CD4-positive, alpha-beta T cell treated with Interleukin-17A for 1 hour (primary cell): ENCODE measurements at places on chromosomes 12 and 14.
A peak's percentile ranks its signal among the peaks of the same experiment; 100 is the strongest.

DNA sequence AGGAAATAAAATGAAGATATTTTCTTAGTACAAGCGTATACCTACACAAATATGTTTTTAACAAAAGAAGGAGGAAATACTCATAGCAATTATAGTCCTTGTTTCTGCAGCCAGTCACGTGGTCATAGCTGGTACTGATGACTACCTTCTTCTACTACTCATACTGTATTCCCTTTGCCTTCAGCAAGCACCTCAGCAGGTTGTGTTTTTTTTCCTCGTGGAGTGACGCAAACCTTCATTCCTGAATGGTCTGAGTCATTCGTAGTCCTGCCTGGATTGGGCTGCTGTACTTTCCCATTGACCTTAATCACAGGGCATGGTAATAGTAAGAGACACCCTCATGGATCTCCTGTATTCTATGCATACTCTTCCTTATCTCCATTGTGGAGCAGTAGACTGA, 25.7 kb upstream of the SLC16A7 start:
- no peak for DNase-seq

GRCh38 chr14:74638966-74639365, 26.9 kb upstream of the LTBP2 start:
- DNase-seq, result no peak

- DNase-seq, result peak; percentile 78
Observed at GRCh38 chr14:22887260-22887989, 4.4 kb downstream of the REM2 start.

- DNase-seq, result no peak
Observed at GRCh38 chr14:37544407-37544806, 50.6 kb downstream of the FOXA1 start.

- no peak for DNase-seq
Observed at GRCh38 chr12:13436182-13436581, 239.7 kb downstream of the EMP1 start.

GRCh38 chr12:57027805-57028153, 11.4 kb upstream of the TAC3 start:
- no peak for DNase-seq

GRCh38 chr12:124699909-124700308, 132.5 kb upstream of the NCOR2 start:
- DNase-seq, result no peak

DNA sequence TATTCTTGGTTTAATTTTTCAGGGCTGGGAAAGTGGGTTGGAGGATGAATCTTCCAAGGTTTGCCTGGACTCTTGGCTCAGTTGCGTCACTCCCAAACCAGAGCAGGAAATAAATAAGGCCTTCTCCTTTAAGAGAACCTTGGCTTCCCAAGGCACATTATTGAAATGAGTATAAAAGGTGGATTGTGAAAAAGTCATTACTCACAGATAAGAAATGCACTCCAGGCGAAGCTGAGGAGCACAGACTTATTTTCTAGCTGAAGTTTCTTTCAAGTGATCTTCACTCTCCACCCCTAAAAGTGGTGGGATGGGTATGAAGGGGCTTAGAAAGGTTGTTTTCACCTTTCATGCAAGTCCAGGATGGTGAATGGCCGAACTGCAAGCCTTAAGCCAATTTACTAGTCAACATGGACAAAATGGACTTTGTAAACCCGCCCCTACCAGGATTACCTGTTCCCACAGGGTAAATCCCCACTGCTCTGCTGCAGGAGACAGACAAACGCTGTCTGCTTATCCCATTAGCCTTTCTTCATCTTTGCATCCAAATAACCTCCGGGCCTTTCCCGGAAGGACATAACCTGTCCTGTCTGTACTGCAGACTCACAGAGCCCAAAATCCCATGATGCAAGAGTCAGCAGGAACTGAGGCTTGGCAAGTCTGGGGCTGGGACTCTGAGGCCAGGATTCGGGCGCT, 207.6 kb downstream of the BCL11B start:
- no peak for DNase-seq

- no peak for DNase-seq
Observed at GRCh38 chr12:29067430-29067829, 81.6 kb upstream of the FAR2 start.

GRCh38 chr12:94545935-94546771, 86.5 kb upstream of the CEP83 start:
- peak; percentile 15 for DNase-seq

GRCh38 chr14:85336817-85337216, 193.1 kb upstream of the FLRT2 start:
- no peak for DNase-seq

DNA sequence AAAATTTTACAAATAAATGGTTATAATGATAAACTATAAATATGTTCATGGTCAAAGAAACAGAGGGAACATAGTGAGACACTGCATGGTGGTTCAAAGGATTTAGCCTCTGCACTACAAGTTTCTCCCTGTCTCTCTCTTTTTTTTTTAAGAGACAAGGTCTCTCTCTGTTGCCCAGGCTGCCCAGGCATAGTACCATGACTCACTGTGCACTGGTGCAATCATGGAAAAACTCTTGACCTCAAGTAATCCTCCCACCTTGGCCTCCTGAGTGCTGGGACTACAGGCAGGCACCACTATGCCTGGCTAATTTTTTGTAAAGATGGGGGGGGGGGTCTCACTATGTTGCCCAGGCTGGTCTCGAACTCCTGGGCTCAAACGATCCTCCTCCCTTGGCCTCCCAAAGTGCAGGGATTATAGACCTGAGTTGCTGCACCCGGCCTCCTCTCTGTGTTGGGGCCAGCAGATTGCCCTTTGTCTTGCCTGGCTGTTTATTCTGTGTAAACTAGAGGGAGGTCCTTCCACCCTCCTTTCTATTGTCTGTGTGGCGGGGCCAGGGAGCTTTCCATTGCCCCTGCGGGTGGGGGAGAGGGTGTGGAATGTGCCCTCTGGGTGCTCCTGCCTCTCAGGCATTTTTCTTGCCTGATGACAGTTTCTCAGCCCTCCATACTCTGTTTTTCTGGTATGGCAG, 22.1 kb downstream of the MTHFD1 start:
- DNase-seq, result no peak

DNA sequence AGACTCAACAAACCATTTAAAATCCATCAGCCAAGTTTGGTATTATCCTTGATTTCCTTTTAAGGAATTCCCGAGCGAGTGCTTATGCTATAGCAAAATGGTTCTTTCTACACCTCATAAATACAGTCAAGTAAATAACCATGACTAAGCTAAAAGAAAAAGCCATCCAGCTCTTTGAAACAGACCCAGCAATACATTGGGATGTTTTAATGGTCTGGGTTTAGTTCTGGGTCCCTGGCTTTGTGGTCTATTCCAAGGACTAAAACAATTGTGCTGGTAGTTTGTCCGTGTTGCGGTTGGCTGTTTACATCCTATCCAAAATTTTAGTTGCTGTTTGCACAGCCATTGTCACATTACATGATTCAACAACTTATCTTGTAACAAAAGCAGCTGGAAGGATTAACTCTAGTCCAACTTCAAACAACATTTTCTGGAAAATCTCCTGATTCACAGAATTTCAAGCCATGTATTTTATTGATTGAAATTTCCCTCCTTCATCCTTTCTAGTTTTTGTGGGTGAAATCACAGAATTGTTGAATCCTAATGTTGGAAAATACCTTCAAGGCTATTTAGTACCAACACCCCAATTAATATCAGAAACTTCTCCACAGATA, 19.6 kb downstream of the KLRB1 start:
- no peak for DNase-seq
